ENCODE measurements at places on chromosomes 1 and 21. TPM values are rescaled to one million over a fixed set of nuclear protein-coding genes. Genes with fewer than 3 reads are reported as not detected.

SV2A gene
- 1.7 TPM for total RNA-seq

CTH gene
- total RNA-seq = 16.4 TPM

SLC22A15 gene
- total RNA-seq = 21.0 TPM

NLRP3 gene
- total RNA-seq = not detected

TMEM69 gene
- 16.0 TPM for total RNA-seq

EGLN1 gene
- 68.4 TPM for total RNA-seq

SLC30A10 gene
- not detected for total RNA-seq

SPATA21 gene
- not detected for total RNA-seq

OR2AK2 gene
- total RNA-seq = not detected

IFI44L gene
- total RNA-seq = 0.96 TPM

CD52 gene
- total RNA-seq = not detected

FOXO6 gene
- total RNA-seq = not detected

GNPAT gene
- 70.8 TPM for total RNA-seq

CA6 gene
- not detected for total RNA-seq

CACNA1S gene
- total RNA-seq = not detected

DENND2C gene
- 25.6 TPM for total RNA-seq

CD34 gene
- total RNA-seq = 0.21 TPM

Measured in tracheal epithelial cell (primary cell).